ENCODE measurements at places on chromosomes 2 and 18.

DNA sequence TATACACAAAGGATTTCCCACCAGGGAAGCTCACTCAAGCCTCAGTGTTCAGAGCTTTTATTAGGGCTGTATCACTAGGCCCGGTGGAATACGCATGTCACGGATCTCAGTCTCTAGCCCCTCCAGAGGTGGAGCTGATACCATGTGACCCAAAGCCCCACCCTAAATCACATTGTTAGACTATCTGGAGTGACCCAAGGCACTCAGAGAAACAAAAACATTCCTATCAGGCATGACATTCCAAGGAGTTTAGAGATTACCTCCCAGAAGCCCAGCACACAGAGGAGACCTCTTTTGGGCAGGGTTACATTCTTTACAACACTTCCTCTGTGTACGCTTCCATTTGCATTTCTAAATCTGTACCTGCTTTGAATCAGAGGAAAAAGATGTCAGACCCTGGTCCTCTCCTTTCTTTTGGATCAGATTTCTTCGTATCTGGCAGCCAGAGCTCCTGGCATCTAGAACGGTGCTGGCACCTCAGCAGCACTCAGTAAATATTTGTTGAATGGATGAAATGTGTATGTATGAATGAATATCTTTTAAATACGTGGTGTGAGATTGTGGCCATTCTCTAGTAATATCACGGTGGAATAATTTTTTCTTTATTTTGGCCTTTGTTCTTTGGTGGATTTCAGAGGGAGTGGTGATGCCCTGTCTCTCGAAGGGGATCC is 37.7 kb upstream of the SMAD2 start:
- no peak for DNase-seq

GRCh38 chr2:101517758-101518271 is 42.9 kb upstream of the RFX8 start:
- no peak for DNase-seq

DNA sequence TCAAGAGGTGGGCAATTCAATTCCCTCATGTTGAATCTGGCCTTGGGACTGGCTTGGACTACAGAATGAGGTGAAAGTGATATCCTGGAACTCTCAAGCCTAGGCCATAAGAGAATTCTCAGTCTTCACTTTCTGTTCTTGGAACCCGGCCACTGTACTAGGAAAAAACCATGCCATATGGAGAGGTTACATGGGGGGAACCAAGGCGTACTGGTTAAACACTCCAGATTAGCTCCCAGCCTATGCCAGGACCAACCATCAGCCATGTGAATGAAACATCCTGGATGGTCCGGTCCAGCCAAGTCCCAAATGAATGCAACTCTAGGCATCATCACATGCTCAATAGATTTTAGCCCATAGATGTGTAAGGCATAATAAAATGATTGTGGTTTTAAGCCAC is 56.4 kb downstream of the ZNF385B start:
- DNase-seq: no peak

DNA sequence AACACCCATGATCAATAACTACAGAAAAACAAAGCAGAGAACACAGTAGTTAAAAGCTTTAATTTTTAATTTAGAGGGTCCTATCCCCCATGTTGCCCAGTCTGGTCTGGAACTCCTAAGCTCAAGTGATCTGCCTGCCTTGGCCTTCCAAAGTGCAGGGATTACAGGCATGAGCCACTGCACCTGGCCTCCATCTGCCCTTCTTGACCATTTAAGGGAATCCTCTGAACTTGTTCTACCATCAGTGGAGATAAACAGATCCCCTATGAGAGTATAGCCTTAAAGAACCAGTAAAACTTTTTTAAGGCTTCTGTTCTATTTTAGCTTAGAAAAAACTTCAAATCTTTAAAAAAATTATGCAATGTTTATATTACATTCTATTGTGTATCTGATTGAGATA is 13.5 kb upstream of the ATP5MC3 start:
- DNase-seq: no peak

DNA sequence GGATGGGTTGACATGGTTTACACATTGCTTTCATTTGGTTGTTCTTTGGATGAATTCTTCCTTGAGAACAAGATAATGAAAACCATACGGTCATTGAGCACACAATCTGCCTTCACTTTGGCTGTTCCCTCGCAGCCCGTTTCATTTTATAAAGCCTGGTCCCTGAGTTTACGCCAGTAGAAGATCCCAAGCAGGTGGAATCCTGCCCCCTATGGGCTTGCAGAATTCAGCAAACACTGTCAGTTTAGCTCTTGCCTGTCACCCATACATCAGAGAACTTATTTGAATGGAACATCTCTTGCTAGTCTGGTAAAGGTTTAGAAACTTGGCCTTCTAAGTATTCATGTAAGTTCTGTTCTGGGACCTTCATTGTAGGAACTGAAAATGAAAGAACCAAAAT is 666.4 kb upstream of the ZEB2 start:
- no peak for DNase-seq

DNA sequence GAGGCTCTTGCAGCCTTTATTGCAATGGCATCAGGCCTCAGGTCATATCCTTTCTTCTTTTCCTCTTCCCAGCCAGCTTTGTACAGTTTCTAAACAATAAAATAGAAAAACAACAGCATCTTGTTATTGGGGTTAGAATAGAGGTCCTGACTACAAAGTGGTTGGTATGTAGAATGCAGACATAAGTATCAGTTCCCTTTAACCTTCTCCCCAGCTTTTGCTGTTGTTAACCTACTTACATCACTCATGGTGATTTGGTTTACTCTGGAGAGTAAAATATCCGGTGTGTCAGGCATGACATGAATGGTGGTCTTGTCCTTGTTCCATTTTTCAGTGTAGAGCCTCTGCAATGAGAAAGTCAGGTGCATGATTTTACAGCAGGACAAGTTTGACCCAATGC is 69.8 kb downstream of the NEB start:
- DNase-seq: no peak

- no peak for DNase-seq
Observed at GRCh38 chr2:196160101-196160500, 11.3 kb downstream of the STK17B start.

GRCh38 chr2:151777935-151778334 is 43.7 kb upstream of the NEB start:
- no peak for DNase-seq

- DNase-seq: no peak
Observed at GRCh38 chr2:226142463-226142862, 657.2 kb downstream of the IRS1 start.

GRCh38 chr2:1894578-1894977 is 150.3 kb upstream of the PXDN start:
- no peak for DNase-seq

- DNase-seq: no peak
Observed at GRCh38 chr2:37947306-37947705, 22.2 kb downstream of the RMDN2 start.

GRCh38 chr2:237171396-237171795 is 85.7 kb downstream of the COPS8 start:
- DNase-seq: no peak

- peak; percentile 73 for DNase-seq
Observed at GRCh38 chr18:65235966-65236624, 514.7 kb upstream of the CDH7 start.

DNA sequence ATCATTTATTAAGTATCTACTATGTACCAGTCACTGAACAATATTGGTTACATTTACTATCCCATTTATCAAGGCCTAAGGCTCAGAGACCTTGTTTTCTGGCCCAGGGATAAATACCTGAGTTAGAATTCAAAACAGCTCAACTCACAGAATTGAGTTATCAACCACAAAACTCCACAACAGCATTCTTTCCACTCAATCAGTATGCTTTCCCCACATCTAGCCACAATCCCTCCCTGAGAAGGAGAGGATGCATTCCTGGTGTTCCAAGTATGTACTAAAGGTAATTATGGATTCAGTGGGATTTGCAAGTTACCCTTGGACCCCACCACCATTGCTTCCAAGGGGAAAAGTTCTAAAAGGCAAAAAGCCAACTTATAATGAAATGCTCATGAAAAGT is 104.2 kb upstream of the PID1 start:
- DNase-seq: no peak

- DNase-seq: no peak
Observed at GRCh38 chr2:190183539-190183938, 121.0 kb upstream of the MSTN start.

DNA sequence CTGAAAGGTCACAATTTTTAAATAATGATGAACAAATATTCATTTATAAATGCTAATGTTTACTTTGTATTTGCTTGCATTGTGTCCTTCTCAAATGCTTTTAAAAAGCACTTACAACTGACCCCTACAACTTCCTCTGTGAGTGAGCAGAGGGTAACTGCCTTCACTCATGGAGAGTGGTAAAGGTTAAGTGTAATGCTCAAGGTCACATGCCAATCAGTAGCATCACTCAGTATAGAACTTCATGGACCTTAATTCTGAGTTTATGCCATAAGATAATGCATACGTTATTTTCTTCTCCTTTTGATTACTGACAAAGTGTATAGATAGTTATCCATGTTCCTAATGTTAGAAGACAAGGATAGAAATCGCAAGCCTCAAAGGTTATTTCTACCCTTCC is 91.8 kb upstream of the SERTAD2 start:
- DNase-seq: peak; percentile 32

GRCh38 chr18:68596016-68596415 is 118.9 kb downstream of the TMX3 start:
- no peak for DNase-seq

DNA sequence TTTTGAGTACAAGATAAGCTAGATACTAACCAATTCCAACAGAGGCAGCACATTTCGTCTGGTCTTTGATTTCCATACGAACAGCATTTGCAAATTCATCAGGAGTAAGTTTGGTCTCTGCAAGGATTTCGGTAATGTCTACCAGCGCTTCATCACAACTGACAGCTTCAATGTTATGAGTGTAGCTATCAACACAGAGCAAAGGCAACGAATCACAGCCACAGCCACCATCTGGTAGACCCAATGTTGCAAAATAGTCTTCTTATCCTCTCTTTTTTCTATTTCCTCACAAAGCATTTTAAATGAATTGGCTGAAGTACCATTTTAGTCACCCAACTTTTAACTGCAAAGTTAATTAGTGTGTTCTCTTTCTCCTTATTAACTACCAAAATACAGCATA is 68.3 kb downstream of the REV1 start:
- DNase-seq: no peak

- no peak for DNase-seq
Observed at GRCh38 chr18:8820396-8821082, 115.2 kb downstream of the MTCL1 start.

DNA sequence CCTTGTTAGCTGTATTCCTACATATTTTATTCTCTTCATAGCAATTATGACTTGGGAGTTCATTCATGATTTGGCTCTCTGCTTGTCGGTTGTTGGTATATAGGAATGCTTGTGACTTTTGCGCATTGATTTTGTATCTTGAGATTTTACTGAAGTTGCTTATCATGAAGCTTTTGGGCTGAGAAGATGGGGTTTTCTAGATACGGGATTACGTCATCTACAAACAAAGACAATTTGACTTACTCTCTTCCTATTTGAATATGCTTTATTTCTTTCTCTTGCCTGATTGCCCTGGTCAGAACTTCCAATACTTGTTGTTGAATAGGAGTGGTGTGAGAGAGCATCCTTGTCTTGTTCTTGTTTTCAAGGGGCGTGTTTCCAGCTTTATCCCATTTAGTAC is 569.8 kb upstream of the NRXN1 start:
- DNase-seq: no peak

DNA sequence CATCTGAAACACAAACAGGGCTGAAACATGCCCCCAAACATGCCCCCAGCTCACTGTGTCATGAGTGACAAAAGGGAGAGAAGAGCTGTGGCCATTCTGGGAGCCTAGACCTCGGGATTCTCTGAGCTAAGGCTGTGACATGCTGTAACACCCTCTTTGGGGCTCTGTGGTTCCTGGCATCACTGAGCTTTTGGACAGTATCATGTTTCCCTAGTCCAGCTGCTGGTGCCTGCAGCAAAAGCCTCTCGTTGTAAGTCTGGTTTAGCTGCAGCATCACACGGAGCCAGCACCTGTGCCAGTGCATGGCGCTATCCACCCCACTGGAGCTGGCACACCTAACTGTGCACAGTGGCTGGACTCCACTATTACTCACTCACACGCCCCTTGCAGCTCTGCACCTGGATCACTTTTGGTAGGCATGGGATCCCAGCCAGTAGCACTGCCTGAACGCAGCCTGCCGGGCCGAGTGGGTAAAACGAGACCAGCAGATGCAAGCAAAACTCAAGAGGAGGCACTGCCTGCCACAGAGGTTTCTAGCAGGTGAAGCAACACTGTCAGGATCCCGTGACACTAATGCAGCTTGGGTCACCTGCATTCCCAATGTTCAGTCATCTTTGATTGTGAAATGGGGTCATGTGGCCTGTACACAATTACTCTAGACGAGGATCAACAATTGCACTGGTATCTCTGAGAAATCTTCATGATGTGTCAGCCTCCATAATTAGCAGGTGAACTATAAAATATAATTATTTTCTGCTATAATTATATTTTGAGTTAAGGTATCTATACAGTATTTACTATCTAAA is 547.2 kb downstream of the ZNF804A start:
- DNase-seq: no peak

DNA sequence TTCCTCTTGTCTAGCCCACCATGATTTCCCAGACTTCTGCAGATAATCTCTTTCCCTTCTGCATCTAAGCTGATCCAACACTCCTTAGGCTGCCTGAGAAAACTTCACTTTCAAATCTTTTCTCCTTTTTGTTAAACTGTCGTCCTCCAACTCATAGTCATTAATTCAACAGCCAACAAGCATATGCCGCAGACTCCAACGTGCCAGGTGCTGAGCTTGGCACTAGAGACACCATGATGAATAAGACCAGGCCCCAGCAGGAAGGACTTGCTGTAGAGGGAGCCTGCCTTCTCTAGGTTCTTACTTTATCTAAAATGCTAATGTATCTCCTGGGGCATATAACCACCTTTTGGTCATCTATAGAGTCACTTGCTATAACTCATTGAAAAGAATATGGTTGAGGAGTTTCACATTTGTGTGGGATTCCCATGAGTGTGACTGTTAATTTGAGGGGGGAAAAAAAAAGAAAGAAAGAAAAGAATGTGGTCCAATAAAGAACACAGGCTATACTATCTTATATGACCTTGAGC is 51.0 kb downstream of the ANKRD44 start:
- DNase-seq: no peak

DNA sequence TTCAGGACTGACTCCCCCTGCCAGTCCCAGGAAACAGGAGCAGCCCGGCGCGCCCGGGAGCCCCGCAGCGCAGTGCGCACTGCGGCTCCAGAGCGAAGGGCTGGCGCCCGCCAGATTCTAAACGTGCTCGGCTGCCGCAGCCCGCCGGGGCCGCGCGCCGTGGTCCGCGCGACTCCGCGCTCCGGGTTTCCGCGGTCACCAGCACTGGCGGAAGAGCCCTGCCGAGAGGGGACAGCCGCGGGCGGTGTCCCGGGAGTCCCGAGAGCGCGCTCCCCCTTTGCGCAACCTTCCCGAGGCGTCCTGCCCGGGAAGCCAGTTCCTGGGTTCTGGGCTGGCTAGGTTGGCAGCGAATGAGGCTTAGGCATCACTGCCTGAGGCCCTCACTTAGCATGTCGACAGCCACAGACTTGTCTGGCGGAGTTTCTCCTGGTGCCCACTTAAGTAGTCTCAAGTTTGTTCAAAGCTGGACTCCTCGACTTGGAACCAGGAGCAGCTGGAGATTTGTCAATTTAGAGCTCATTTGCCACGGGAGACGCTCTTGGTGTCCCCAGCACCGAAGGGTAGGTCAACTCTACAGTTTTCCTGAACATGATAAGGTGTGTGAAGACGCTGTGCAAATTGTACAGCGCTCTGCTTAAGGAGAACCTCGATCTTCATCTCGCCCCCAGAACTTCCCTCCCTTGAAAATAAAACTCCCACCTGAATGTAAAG is 1.5 kb upstream of the VSNL1 start:
- peak; percentile 84 for DNase-seq
